Astrocyte of the hippocampus (primary cell): ENCODE measurements at places on chromosomes 5 and 9.

- peak; percentile 58 for DNase-seq
These were observed 23.2 kb downstream of the ZBTB34 start for GRCh38 chr9:126883636-126884035.

DNA sequence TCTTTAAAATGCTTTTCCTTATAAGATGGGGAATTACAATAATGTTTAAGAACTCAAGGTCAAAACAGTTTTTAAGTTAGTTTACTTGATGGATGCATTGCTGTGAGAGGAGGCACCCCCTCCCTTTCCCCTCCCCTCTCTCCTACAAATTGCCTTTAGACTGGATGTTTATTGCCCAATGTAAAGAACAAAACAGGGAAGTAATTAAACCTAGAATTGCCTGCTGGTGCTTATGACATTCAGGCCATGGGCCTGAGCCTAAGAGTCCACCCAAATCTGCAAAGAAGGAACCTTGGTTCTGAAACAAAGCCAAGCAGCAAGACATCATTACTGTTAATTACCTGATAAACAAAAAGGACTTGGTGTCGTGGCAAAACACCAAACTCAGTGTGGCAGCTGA is 630.3 kb downstream of the ISL1 start:
- DNase-seq: no peak

DNA sequence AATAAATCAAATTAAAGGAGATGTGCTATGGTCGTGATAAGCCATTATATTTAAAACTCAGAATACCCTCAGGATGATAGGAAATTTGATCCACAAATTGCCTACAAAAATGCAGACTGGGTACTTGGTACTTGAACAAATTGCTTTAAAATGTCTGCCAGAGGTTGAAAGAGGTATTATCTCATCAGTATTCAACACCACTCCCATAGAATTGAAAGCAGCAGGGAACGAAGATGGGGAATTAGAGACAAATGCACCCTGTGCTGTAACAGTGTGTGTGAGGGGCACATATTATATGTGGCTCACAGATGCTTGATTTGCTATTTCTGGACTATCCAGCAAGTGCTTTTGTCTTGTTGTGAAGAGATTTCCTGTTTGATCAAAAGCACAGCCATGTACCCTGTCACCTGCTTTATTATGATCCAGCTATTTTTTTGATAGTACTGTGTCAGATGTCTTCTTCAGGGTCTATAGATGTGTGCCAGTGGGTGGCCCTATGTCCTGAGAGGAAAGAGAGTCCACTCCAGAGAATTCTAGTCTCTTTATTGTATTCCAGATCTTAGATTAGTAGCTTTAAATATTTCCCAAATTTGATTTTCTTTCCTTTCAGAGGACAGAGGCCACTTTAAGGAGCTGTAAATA is 120.1 kb downstream of the XRCC4 start:
- DNase-seq: no peak

DNA sequence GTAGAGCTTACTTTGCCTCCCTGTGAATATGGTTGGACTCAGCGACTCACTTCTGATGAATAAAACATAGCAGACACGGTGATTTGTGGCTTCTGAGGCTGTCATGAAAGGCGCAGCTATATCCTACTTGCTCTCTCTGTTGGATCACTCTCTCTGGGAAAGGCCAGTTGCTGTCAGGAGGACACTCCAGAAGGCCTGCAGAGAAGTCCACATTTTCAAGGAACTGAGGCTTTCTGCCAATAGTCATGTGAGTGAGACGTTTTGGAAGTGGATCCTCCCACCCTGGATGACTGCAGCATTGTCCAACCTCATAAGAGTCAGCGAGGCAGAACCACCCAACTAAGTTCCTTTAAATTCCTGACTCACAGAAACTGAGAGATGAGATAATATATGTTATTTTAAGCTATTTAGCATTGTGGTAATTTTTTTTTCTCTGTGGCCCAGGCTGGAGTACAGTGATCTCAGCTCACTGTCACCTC is 156.0 kb upstream of the MAST4 start:
- peak; percentile 68 for DNase-seq

DNA sequence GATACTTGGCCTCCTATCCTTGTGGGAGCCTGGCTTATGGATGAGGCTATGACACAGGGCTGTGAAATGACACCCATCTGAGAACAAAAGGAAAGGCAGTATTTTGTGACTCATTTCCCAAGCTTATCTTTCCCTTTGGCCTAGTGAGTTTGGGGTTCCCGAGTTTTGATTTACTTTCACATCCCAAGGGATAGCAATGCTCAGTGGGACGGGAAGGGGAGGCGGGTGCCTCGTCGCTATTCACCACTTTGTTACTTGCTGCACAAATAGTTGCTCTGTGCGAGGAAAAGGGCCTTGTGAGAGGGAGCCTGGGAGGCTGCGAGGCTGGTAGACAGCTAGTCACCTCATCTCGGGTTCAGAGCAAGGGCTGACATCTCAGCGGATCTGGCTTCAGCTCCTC is 59.1 kb upstream of the ENTREP1 start:
- no peak for DNase-seq
